ENCODE measurements at places on chromosomes 1 and 21. TPM values are rescaled to one million over a fixed set of nuclear protein-coding genes. Genes with fewer than 3 reads are reported as not detected.

DNA sequence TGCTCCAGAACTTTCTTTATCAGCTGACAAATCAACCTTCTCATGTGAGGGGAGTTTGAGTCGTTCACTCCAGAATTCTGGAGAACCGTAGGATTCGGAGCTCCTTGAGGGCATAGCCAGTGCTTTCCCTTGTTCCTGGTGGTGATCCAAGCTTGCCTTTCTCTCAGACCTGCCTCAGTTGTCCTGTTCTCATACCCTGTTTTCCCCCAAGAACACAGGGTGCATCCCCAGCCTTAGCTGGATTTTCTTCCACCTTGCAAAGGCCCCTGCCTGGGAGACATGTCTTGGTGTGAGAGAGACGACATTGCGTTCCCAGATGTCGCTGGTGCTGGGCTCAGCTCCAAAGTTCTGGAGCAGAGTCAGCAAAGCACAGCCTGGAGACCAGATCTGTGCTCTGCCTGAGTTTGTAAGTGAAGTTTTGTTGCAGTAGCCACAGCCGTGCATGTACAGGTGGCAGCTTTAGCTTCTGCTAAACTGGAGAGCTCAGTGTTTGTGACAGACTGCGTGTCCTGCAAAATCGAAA lies 40.0 kb downstream of the ABCG1 start:
- peak; percentile 55 for DNase-seq

GRCh38 chr21:31196724-31197123 lies 147.3 kb downstream of the TIAM1 start:
- DNase-seq, result no peak

RIMKLA gene
- total RNA-seq, result 9.7 TPM

MCOLN3 gene
- total RNA-seq, result 0.72 TPM

GRCh38 chr1:19644681-19645410 lies 735 bp downstream of the NBL1 start:
- peak; percentile 55 for DNase-seq

DNA sequence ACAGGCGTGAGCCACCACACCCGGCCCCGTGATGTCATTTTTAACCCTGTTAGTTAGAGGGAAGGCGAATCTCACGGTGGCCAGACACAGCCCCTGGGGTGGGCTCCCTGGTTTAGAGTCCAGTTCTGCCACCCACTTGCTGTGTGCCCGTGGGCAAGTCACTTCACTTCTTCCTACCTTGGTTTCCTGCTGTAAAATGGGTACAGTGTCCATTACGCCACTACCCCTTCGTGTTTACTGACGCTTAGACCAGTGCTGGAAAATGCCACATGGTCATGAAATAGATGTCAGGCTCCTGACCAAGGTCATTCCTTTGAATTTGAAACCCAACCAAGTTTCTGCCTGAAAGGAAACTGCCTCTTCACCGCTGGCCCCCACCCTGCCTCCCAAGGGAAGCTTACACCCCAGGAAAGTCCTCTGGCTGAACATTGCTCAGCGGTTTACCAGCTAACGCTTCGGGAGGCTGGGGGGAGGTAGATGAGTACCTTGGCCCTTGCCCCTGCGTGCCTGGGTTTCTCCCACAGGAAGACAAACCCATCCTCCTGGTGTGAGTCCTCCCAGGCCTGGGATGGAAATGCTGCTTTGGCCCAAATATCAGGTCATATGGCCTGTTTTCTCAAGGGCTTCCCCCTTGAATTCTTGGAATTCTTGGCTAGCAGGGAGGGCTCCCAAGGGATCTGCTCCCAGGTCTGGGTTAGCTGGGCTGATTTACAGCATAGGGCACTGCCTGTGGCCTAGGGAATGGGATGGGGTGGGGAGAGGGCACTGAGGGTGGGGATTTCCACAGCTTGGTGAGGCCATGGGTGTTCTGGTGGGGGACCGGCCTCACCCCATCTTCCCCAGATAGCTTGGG lies 7.6 kb upstream of the AADACL4 start:
- peak; percentile 65 for DNase-seq

RUNX3 gene
- 0.89 TPM for total RNA-seq

GRCh38 chr1:119462964-119463363 lies 44.0 kb upstream of the HSD3B1 start:
- no peak for DNase-seq

FCGR3B gene
- total RNA-seq, result 3.3 TPM

DNA sequence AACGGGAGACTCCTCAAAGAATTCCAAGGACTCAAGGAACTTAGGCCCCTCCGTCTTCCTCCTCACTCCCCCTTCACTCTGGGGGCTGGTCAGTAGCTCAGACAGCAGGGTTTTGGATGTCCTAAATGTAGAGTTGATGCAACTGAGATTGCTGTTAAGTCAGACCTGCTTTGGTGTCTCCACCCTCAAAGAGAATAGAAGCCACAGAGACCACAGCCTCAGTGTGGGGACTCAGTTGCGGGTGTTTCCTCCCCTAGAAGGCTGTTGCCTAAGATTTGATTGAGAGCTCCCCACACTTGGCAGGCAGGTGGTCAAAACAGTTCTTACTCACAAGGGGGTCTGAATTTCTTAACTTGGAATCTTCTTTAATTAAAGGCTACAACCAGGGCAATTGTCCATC lies 7.6 kb downstream of the MAN1C1 start:
- no peak for DNase-seq

BARHL2 gene
- not detected for total RNA-seq

CLEC20A gene
- total RNA-seq, result not detected

TMPRSS15 gene
- total RNA-seq, result not detected

- DNase-seq, result peak; percentile 48
Observed at GRCh38 chr1:205950280-205950679, 7.0 kb upstream of the SLC26A9 start.

DNA sequence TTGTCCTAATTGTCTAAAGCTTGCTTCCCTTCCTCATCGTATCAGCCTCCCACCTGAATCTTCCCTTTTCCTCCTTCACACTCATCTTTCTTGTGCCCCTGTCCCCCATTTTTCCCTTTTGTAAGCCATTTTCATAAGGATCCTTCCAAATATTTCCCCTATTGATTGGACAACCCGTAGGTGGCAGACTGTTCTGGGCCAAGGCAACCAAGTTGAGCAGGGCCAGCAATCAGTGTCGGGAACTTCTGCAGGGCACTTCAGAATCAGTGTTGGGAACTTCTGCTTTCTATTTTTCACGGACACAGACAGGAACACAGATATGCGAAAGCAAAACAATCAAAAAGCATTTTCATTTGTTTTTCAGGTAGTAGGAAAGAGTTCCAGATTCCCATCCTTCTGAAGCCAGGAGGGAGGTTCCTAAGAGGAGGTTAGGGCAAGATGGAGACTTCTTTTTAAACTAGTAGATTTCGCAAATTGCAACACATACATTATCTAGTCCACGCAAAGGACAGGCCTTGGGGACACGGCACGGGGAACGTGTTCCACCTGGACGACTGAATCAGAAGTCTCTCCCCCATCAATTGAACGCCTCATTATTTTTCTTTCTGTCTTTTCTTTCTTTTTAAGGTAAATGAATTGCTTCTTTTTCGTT lies 691 bp upstream of the MPZL1 start:
- DNase-seq, result peak; percentile 49

DNA sequence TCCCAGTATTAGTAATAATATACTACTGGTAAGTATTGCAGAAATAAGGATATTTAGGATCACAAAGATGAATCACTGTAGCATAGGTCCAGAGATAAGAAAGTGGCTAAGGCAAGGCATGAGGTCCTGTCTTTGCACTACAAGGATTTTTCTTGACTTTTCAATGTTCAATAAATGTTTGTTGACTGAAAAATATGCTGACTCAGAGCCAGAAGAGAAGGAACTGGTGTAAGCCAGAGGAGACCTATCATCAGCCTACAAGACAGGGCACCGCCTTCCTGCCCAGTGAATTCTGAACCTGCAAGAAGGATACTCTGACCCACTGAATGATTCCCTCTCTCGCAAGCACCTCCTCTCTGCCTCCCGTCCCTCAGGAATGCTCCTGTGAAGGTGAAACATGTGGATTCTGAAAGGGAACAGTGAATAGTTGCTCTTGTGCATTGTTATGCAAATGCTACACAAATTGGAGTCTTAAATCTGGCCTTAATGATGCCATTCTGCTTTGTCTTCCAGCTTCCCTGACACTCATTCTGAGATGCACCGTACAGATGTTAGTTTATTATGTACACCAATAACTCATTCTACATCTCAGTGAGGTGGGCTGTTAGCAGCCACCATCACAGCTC lies 540.0 kb downstream of the OMA1 start:
- no peak for DNase-seq

GRCh38 chr1:170864238-170864637 lies 71.1 kb upstream of the MROH9 start:
- DNase-seq, result no peak

TINAGL1 gene
- total RNA-seq, result 274 TPM

CA14 gene
- total RNA-seq, result 22.8 TPM

- DNase-seq, result no peak
Observed at GRCh38 chr1:110011527-110012041, 22.8 kb upstream of the STRIP1 start.

GRCh38 chr1:73947009-73947408 lies 251.0 kb downstream of the LRRIQ3 start:
- DNase-seq, result no peak
